Panc1 (cell line): ENCODE measurements at places on chromosomes 12 and 14.

- no peak for DNase-seq
Measured at GRCh38 chr14:77007183-77007974, 21.1 kb downstream of the IRF2BPL start.

DNA sequence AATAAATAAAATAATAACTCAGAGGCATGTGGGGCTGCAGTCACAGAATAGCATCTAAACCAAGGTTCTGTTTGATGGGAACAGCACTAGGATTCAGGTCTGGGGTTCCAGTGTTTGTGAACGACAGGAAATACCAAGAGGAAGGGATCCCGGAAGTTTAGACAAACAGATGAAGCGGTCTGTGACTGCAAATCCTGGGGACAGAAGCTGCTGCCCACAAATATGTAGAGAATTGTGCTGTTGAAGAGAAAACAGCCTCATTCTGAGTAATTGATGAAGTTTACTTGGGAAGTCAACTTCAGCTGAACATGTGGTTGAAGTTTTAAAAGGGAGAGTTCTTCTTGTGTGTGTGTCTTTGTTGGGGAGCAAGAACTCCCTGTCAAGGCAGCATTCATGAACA, 98.4 kb upstream of the TBX5 start:
- DNase-seq = no peak

GRCh38 chr12:131608740-131609690, 101.9 kb upstream of the SFSWAP start:
- no peak for DNase-seq

GRCh38 chr12:7907009-7907408, 29.0 kb downstream of the SLC2A3 start:
- DNase-seq = no peak
